Cortex of kidney (tissue), 1 donor: ENCODE measurements at places on chromosomes 16 and 17.

- no peak for DNase-seq
Measured at GRCh38 chr16:11258553-11259492, 2.8 kb upstream of the SOCS1 start.

DNA sequence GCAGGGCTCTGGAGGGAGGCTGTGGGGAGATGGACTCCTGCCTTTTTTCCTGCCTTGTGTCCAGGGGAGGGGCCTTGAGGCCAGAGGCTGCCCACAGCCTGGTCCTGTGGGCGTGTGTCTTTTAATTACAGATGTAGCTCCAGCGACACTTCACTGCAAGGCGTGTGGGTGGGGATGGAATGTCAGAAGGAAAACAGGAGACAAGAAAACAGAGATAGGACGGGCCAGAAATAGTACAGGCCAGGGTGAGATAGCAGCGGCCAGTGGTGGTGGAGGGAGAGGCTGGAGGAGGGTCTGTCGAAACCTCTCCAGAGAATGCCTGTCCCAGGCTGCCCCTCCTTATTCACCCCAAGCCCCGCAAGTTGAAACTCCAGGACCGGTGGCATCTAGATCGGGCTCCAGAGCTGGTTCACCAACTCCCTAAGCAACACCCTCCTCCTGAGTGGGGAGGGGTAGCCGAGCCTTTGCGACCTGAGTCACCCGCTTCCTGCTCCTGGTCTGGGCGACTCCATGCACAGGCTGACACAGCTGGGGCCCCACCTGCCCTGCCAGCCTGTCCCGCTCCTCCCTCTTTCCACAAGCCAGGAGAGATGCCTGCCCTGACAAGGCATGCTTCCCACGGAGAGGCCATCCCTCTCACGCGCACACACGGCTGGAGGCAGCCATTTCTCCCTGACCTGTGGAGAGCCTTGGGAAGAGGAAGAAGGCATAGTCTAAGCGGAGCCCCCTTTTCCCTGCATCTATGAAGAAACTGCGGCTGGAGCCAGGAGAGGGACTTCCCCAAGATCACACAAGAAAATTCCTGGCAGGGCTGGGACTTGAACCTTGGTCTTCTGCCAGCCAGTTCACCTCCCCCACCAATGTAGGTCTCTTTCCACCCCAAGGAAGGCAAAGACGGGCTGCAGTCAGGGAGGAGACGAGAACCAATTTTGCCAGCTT, 6.6 kb upstream of the JUP start:
- no peak for DNase-seq

DNA sequence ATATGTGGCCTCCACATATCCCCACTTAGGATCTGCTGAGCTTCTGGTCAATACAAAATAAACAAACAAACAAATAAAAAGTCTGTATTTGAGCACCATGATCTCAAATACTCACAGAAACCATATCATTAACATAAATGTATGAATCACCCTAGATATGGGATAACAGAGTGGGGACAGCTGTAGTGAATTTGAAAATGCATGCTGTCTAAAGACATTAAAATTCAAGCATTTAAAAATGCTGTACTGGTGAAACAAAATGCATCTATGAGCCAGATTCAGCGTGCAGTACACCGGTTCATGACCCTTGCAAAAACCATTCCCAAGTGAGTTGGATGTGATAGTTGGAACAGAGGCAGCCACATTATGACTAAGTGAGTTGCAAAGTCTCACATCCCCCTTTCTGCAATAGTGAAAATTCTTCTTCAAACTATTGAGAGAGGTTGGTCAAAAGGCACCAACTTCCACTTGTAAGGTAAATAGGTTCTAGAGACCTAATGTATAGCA, 12.3 kb downstream of the GRIN2A start:
- no peak for DNase-seq

DNA sequence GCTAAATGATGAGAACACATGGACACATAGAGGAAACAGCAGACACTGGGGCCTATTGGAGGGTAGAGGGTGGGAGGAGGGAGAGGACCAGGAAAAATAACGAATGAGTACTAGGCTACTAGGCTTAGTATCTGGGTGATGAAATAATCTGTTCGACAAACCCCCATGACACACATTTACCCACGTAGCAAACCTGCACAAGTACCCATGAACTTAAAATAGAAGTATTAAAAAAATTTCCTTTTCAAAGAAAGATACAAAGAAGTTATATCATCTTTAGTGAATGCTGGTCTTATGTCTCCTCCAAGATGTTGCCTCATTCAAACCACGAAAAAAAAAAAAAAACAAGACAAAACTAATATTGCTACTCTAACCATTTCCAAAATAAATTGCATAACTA, 31.7 kb downstream of the MBTD1 start:
- no peak for DNase-seq

DNA sequence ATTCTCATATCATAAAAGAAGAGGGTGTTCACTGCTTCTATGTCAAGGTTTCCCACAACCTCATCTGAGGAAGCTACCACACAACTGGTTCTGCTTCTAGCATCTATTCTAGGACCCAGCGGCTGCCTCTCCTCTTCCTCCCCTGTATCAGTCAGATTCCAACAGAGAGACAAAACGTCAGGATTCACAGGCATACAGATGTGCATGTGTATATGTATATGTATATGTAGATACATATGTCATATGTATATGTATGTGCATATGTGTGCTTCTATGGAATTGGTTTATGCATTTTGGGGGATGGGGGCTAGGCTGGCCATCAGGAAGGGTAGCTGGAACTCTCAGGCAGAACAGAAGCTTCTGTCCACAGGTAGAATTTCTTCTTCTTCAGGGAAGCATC, 37.4 kb upstream of the NLRP1 start:
- DNase-seq = no peak

DNA sequence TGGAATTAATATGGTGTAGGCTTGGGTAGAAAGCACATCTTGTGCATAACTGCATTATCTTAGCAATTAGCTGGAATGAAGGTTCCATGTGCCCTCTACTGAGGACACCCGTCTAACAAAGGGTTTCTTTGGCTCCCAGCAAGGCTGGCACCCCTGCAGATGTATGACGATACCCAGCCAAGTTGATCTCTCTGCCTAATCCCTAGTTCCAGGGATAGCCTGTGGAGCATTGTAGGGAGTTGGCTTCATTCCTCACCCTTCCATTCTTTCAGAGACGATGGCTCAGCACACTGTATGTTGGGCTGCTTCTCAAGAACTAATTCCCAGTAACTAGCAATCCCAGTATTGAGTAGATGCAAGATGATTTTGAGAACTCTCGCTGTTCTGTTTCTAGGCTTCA, 182.5 kb downstream of the SNX29 start:
- DNase-seq = no peak

- DNase-seq = no peak
Measured at GRCh38 chr16:84245956-84246678, 6.3 kb upstream of the KCNG4 start.

GRCh38 chr17:67833946-67834631, 8.8 kb downstream of the BPTF start:
- DNase-seq = no peak

DNA sequence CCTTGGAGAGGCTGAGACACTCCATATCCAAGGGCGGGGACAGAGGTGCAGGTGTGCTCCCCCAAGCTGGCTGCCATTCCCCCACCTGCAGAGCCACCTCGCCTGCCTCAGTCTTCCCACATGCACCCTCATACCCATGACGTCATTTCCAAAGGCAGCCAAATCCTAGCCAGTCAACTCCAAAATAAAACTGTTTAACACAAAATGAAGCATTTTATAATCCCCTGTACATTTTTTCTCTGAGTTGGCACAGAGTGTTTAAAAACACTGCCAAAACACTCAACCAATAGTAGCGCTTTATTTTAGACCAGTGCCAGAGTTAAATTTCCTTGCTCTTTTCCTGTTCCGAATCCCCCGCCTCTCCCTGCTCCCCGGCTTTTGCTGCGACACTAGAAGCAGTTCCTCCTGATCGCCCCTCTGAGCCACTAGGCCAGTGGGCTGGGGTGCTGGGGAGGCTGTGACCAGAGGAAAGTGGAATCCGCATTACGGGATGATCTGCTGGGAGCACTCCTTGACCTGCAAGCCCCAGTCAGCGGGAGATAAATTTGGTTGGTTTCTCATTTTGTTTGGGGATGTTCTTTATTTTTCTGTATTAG, 139.5 kb downstream of the ZNF423 start:
- no peak for DNase-seq

GRCh38 chr16:13313351-13313750, 412.0 kb downstream of the SHISA9 start:
- DNase-seq = no peak

- no peak for DNase-seq
Measured at GRCh38 chr16:4703906-4704305, 10.5 kb downstream of the NUDT16L1 start.

GRCh38 chr16:1407753-1408152, 6.8 kb downstream of the UNKL start:
- no peak for DNase-seq

- DNase-seq = no peak
Measured at GRCh38 chr16:31327646-31328225, 27.2 kb upstream of the ITGAX start.

DNA sequence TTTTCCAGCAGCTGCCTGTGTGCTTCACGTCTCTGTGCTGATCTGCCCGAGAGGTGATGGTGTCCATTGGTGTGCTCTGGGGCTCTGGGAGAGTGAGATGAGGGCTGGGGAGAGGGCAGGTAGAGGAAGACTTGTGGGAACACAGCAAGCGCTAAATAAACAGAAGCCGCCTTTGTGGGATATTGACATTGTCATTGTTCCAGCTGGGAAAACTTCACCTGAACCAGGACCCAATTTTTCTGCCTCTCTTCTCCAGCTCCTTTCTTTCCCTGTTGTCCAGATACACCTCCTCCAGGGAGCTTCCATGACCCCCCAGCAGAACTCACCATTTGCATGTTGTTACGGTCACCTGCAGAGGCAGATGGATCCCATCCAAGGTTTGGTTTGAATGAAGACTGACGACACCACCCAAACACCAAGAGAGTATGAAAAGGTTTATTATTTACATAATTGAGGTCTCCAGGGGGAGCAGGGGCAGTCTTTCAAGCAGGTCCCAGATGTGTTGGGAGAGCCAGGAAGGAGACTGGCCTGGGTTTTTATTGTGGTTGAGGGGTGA, 3.6 kb upstream of the ITGA3 start:
- DNase-seq = no peak

- DNase-seq = no peak
Measured at GRCh38 chr16:78060809-78061208, 38.5 kb downstream of the CLEC3A start.

DNA sequence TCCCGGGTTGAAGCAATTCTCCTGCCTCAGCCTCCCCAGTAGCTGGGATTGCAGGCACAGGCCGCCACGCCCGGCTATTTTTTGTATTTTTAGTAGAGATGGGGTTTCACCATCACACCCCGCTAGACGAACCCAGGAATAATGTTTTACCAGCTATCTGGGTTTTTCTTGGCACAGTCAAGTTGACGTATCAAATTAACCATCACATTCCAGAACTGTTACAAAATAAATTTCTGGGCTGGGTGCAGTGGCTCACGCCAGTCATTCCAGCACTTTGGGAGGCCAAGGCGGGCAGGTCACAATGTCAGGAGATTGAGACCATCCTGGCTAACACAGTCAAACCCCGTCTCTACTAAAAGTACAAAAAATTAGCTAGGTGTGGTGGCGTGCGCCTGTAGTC, 501.2 kb downstream of the SHISA9 start:
- DNase-seq = no peak

GRCh38 chr17:77754956-77755355, 203.5 kb upstream of the TNRC6C start:
- DNase-seq = no peak

DNA sequence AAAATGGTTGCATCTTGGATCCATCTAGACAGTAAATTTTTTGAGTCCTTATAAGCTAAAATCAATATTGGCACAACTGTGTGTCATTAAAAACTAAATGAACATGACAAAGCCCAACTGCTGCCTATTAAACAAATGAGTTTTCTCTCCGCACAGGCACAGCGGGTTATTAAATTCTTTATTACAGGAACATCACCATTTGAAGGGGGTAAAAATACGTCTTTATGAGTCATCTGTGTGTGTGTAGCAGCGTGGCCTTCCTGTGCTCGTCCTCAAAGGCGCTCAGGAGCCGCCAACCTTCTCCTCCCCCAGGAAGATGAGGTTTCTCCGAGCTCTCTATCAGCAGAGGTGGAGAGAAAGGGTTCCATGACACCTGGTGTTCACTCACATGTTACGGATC, 62.6 kb upstream of the SDK2 start:
- DNase-seq = no peak

GRCh38 chr16:78843978-78844377, 744.5 kb downstream of the WWOX start:
- no peak for DNase-seq

DNA sequence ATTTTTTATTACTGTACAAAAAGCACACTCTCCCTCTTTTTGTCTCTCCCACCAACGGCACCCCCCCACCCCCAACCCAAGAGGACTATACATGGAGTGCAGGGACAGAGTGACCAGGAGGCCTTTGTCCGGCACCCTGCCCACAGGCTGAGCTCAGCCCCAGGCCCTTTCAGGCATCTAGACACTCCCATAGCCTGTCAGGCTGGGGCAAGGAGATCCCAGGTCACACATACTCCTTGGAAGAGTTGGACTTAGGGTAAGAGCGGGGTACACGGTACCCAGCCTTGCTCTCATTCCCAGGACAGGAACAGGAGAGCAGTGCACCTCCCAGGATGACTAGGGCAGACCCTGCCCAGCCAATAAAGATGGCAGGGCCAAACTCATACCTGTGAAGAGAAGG, 2.1 kb downstream of the CLDN7 start:
- DNase-seq = no peak

- DNase-seq = no peak
Measured at GRCh38 chr16:79571903-79572535, 28.5 kb downstream of the MAF start.

GRCh38 chr16:67571981-67572431, 9.7 kb downstream of the CTCF start:
- DNase-seq = no peak

GRCh38 chr17:37888881-37889280, 35.3 kb upstream of the TBC1D3K start:
- no peak for DNase-seq

DNA sequence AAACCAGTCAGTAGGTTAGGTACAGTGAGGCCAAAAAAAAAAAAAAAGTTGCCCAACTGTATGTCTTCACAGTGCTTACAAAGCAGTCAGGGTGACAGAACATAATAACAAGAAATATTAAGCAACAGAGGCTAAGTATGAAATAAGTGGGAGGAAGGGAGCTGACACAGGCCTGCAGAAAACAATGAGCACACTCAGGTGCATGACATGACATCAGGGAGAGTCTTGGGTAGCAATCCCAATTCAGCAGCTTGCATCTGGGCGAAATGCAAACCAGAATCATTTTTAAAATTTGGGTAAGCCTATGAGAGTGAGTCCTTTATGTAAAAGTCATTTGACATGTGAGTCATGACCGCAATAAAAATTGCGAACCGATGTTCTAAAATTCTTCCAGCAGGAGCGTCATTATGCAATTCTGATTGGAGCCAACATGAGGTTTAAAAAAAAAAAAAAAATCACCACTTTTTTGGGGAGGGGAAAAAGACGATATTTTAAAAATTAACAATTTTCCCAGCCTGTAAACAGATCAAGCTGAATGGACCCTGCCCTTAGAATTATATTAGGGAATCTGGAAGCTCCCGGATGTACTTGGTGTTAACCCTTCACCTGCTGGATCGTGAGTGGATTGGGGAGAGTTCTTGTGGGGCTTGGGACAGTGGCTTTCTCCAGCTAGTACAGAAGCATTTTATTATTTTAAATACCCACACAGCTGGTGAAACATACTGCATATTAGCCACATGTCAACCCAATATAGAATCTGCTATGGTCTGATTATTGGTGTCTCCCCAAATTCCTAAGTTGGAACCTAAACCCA, 127.9 kb downstream of the NPIPB5 start:
- no peak for DNase-seq

- DNase-seq = no peak
Measured at GRCh38 chr16:54324716-54325115, 38.1 kb upstream of the IRX3 start.

GRCh38 chr17:17810895-17811248, 25.9 kb downstream of the SREBF1 start:
- DNase-seq = no peak
